AML-193 (cell line): ENCODE measurements at places on chromosomes 6 and 20.

DNA sequence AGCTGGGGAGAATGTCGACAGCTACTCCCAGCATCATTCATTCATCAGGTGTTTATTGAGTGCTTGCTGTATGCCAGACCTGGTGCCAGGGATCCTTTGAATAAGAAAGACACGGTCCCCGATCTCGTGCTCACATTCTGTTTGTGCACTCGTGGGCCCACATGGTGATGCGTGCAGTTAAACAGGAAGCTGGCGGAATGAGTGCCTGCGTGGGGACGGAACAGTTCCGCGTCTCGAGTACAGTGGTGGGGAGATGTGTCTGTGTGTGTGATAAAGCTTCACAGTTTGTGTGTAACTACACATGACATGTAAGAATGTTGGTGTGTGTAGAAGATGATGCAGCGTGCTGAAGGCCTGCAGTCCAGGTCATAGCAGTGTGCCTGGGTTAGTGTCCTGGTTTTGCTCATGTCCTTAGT is 6.5 kb downstream of the RBM38 start:
- no peak for DNase-seq

DNA sequence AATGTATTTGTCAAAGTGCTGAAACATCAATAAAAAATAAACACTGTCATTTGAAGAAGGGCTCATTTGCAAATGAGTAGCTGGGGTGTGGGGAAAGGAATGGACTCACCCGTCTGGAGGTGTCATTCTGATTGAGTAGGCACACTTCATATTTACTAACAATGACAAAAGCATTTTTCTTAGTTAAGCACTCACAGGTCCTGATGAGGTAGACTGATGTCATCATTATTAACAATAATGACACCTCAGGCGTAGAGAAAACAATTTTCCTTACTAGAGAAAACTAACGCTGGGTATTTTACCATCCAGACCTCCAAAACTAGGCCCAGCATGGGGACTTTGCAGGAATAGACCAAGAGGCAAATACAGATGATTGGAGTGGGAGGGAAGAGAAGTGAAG is 76.0 kb downstream of the UNC5CL start:
- no peak for DNase-seq

GRCh38 chr6:158329531-158329930 is 17.3 kb downstream of the TULP4 start:
- DNase-seq = no peak

DNA sequence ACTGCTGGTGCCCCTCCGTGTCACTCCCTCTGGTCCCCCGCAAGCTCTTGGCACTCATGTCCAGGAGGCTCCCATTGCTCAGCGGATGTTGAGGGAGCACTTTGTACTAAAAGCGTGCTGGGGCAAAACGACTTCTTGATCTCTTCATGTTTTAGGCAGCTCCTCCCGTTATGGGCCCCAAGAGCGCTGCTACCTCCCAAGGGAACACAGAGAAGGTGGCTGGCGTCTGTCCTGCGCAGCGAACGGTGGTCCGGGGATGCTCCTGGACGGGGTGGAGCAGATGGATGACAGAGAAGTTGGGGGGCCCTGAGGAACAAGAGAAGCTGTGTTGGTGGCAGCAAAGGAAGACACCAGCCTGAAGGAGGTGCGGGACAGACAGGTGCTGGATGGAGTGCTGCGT is 99.8 kb downstream of the TMEM242 start:
- DNase-seq = no peak

DNA sequence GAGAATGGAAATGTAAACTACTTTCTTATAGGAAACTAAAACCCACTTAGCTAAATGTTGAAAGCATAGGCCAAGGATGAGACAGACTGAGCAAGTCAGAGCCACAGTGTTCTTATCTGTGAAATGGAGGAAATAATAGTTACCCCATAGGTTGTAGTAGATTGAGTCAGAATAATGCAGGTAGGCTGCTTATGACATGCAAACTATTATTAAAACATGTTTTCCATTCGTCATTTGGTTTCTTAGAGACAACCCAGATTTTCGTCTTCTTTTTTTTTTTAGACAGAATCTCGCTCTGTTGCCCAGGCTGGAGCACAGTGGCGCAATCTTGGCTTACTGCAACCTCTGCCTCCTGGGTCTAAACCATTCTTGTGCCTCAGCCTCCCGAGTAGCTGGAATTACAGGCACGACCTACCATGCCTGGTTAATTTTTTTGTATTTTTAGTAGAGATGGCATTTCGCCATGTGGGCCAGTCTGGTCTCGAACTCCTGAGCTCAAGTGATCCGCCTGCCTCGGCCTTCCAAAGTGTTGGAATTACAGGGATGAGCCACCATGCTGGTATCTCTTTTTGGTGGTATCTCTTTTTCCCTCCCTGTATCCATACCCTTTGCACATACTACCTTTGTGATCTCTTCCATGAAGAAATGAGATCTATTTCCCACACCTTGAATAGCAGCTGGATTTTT is 196.5 kb upstream of the ZNF217 start:
- DNase-seq = no peak

DNA sequence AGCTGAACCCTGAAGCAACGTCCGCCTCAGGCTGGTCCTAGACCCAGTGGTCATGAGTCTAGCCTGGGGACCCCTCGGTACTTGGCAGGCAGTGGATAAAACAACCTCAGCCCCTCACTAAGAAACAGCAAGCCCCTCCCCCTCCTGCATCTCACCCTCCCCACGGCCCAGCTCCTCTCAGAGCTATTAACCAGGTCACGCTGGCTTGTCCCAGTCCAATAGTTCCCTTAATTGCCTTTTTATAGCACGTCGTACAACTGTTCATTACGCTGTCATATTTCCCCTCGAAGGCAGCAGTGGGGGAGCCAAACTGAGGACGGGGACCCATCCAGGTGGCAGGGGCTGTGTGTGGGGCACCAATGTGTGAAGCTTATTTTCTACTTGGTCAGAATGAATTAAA is 8.6 kb upstream of the SLC32A1 start:
- DNase-seq = no peak

DNA sequence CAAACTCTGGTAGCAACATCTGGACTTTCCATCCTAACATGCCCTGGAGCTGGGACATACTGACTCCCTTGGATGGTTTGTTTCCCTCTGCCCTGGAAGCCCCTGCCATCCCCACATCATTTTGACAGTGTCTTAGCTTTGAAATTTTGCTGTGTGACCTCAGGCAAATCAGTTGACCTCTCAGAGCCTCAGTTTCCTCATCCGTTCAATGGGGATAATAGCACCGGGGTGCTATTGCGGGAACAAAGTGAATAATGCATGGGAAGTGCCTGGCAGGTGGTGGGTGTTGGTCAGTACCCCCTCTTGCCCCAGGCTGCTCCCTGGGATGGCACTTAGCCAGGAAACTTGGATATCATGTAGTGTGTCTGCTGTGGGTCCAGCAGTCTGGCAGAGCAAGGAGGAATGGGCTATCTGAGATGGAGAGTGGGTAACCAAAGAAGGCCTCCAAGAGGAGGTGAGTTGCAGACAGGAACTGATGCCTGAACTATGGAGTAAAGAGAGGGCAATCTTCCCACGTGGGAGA is 88.6 kb downstream of the MRPL14 start:
- DNase-seq = no peak

DNA sequence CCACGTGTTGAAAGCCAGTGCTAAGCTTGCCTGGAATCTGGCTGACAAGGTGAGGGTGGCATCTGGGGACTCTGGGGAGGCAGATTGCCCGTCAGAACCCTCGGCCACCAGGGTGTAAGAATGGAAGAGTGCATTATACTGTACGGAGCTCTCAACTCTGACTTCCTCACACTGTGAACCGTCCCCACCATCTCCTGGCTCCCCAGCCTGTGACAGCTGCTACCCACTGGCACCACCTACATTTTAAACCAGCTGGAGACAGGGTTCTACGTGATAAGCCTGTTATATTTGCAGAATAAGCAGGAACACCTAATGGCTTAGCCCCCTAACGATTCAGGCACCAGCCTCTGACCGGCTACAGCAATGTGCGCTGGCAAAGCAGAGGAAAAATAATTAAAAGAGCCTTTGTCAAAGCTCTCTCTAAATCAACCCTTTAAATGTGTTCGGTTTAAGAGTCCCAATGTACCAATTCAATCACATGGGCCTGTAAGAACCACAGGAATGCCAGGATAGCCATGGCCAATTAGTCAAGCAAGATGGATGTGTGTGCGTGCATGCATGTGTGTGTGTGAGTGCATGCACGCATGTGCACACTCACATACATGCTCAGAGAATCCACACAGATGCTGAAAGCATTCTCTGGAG is 89.1 kb upstream of the TAB2 start:
- no peak for DNase-seq

DNA sequence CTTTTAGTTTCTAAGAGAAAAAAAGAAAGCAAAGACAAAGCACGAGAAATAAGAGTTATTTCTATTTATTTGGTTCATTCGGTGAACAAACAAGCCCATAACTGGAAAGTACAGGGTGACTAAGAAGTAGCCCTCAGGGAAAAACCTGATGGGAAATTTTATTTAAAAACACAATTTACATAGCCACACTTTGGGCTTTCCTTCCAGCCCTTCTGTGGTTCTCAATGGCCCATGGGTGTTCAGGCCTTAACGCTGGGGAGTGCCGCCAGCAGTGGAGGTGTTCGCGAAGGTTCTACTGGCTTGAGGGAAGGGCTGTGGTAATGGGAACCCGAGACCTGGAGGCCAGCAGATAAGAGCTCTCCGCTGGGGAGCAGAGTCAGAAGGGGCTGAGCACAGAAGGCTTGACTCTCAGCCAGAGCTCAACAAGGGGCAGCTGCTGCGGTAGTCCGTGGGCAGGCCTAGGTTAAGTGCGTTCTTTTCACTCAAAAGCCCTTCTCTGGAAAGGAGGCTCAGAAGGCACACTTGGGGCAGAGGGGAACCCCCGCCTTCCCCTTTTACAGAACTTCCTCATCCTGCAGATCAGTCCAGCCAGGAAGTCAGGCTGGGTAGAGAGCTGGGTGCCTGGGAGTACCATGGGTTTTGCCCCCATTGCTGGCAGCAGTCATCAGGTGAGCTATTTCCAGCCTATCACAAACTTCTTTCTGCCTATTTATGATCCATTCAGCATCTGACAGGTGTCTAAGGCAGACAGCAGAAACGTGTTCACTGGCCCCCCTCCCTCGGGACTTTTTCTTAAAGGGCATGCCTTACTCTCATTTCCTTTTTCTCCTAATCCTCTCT is 8.8 kb upstream of the CD83 start:
- DNase-seq = peak; percentile 92

DNA sequence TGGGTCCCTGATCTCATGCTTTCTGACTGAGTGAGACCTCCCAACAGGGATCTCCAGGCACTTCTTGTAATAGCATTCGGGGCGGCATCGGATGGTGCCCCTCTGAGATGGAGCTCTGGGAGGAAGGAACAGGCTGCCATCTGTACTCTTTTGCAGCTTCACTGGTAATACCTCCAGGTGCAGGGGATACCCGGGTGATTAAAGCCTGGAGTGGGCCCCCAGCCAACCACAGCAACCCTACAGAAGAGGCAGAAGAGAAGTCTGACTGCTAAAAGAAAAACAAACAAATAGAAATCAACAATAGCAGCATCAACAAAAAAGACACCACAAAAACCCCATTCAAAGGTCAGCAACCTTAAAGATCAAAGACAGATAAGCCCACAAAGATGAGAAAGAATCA is 19.1 kb upstream of the PGK2 start:
- DNase-seq = no peak

DNA sequence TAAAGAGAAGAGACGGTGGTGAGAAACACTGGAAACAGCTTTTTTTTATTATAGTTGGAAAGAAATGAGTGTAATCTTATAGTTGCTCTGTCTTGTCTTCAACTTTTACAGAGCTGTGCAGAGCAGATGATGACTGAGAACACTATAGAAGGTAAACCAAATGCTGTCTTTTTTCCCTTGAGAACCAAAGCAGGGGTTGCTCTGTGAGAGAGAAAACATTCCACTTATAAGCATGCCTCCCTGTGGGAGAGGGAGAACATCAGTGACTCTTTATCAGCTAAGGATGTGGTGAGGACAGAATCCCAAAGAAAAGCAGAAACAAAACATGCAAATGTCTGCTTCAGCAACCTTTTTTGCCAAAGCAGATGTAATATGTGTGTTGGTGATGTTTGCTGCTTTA is 179.3 kb upstream of the HDDC2 start:
- no peak for DNase-seq
